ENCODE measurements at places on chromosomes 5 and 9.

DNA sequence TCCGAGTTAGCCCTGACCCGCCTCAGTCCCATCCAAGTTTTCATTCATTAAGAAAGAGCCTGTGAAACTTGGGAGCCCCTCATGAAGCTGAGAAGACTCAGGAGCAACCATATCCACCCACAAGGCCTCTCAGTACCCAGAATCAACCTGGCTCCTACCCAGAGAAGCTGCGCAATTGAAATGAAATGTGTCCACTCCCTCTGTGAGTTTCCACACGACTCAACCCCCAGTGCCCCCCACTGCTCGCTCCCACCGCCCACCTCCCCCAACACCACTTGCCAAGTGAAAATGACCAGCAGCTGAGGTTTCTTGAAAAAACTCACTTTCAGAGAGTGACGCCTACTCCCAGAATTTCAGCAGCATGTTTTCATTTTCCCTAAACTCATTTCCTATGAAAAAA is 104.6 kb downstream of the CDK5RAP2 start:
- DNase-seq: no peak

- DNase-seq: no peak
Observed at GRCh38 chr5:140609126-140609525, 23.8 kb downstream of the CD14 start.

GRCh38 chr5:1375871-1376810 is 31.2 kb upstream of the CLPTM1L start:
- DNase-seq: no peak

GRCh38 chr9:135882011-135882410 is 25.3 kb downstream of the CAMSAP1 start:
- no peak for DNase-seq

DNA sequence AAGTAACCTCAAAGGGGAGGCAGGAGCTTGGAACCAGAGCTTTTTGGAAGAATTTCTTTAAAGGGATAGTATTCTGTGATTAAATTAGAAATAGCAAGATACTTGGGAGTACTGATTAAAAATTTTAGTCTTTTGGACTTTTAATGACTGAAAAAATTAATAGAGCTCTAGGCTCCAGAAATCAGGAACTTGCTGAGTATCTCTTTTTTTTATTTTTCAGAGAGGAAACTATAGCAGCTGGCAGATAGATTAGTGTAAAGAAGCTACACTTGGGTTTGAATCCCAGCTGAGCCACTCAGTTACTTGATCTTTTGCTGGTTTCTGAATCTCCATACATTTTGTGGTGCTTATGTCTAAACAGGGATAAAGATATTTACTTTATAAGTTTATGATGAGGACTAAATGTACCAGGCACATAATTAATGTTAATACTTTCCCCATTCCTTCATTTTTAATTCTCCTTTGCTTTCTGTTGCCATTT is 94.2 kb upstream of the TNC start:
- DNase-seq: no peak

GRCh38 chr5:5146530-5147160 is 6.5 kb downstream of the ADAMTS16 start:
- no peak for DNase-seq

DNA sequence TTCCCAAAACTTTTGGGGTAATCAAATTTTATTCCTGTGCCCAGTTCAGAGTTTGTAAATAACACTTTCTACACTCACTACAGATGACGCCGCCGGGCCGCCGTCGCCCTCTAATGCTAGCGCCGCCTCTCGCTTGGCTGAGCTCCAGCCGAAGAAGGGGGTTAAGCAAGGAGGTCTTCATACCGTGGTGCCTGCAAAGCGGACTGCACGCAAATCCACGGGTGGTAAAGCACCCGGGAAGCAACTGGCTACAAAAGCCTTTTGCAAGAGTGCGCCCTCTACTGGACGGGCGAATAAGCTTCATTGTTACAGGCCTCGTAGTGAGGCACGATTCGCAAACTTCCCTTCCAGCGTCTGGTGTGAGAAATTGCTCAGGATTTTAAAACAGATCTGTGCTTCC is 280.4 kb downstream of the MEF2C start:
- no peak for DNase-seq

GRCh38 chr9:3969590-3970260 is 330.1 kb downstream of the GLIS3 start:
- DNase-seq: no peak

DNA sequence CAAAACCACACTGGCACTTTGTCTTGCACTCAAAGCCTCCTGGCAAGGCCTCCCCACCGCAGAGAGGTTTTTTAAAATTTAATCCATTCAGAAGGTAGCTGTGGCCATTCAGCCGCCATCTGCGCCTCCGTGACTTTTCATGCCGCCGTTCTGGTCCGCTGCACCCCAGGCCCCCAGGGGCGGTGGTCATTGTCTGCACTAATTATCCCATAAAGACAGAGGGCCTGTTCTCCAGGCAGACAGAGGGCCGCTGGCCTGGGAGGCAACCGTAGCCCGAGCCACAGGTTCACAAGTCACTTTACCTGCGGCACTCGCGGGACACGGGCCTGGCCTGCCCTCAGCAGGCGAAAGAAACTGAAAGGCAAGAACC is 49.4 kb downstream of the EXD3 start:
- no peak for DNase-seq

DNA sequence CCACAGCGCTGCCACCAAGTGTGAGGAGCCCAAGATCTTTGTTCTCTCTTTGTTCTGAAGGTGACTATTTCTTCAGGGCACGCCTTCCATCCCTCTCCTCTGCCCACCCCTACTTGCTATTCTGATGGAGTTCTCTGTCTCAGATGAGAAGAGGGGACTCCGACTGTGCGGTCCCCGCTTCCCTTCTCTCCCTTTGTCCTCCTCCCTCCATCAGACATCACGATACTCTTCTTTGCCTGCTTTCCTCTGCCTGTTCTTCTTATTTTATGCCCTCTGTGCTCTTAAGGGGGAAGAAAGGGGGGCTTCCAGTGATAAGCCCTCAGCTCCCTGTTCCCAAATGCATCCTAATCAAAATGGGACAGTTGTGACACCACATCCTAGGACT is 307.8 kb downstream of the RAB3C start:
- no peak for DNase-seq

- no peak for DNase-seq
Observed at GRCh38 chr9:19320495-19320894, 59.5 kb downstream of the RPS6 start.

- no peak for DNase-seq
Observed at GRCh38 chr5:80964919-80965318, 4.8 kb downstream of the RASGRF2 start.

Measured in stimulated activated CD4-positive, alpha-beta T cell treated with anti-CD3 and anti-CD28 coated beads, Interleukin-1b, Interleukin-23, amount 100 ng/mL, for 4 hours (primary cell).